ENCODE measurements at places on chromosomes 5 and 9.

GRCh38 chr9:1285526-1285925 lies 235.4 kb downstream of the DMRT2 start:
- no peak for DNase-seq

- DNase-seq, result no peak
Observed at GRCh38 chr9:110208031-110208430, at the start of gene C9orf152. Gene C9orf152, minus strand, starts transcription at chr9:110208159. Its CDS starts 580 bp downstream, at chr9:110207579.

GRCh38 chr5:140342287-140342686 lies 4.1 kb downstream of the HBEGF start:
- no peak for DNase-seq

DNA sequence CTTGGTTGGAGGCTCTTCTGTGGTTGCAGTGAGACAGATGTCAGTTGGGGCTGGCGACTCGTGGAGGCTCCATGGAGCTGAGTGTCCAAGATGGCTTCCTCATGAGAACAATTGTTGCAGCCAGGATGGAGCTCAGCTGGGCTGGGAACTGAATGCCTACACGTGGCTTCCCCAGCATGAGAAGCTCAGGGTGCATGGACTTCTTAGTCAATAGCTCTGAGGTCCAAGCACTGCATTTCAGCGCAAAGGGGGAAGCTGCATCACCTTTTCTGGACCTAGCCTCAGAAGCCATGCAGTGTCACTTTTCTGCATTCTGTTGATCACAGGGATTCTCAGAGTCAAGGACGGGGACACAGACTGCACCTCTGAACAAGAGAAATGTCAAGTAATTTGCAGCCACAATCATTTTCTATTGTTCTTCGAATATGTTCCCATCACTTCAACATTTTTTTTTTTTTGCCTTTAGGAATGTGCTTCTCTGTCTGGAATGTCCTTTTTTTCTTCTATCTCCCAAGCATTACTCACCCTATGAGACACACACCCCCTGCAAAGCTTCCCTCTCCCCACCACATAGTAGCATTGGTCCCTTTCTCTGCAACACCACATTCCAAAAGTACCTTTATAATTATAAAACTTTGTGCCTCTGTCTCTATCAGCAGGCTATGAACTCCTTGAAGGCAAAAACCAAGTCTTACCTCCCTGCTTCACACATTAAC lies 57.5 kb upstream of the STK32A start:
- no peak for DNase-seq

DNA sequence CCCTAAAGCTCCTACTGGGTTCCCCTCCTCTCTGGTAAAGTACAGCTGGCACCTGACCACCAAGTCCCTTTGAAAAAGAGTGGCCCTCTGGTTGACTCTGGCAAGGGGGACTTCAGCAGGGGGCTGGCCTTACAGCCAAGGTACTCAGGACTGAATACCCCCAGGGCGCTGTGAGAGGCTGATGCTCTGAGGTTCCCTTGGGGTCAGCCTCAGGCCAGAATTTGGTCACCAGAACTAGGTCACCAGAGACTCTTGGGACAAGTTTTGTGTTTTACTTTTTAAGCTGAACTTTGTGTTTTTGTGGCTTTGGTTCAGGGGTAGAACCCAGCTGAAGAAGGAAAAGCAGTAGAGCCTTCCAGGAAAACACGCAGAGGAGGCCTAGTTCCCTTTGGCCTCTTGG lies 23.3 kb upstream of the SMU1 start:
- no peak for DNase-seq

Data from activated CD4-positive, alpha-beta T cell treated with anti-CD3 and anti-CD28 coated beads for 4 hours (primary cell).